T47D (cell line): ENCODE measurements at places on chromosomes 3 and 15.

DNA sequence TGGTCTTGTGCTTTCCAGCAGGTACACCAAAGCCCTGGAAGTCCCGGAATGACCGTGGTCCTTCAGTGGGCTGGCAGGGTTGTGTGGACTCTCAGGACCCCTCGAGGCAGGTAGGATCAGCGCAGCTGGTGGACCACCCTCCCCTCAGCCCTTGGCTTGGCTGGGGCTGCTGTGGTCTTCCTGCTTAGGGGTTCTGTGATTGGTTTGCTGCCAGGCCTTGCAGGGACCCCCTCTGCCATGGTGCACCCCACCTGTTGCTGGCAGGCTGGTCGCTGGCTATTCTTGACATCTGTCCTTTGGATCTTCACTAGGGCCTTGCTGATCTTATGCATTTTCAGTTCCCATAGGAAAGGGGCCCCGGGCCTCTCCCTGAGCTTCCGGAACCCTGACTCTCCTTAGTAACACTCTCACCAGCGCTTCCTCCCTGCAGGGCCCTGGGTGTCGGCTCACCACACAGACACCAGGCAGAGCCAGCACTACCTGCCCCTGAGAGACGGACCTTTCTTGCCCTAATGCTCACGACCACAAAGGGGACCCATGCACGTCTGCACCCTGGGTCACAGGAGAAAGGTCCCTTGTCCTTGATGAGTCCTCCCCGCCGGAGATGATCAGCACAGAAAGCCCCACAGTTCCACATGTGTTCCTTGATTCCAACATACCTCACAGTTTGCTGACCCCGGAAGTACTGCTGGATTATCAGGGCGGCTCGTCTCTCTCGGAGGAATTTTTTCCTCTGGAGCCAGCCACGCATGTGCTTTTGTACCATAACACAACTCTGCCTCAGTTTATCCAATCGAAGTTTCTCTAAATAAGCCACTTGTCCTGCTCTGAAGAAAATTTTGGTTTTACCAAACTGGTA is 51.7 kb downstream of the MYO5C start:
- no peak for DNase-seq

- no peak for DNase-seq
These were observed 409.9 kb downstream of the FHIT start for GRCh38 chr3:60841355-60841754.

DNA sequence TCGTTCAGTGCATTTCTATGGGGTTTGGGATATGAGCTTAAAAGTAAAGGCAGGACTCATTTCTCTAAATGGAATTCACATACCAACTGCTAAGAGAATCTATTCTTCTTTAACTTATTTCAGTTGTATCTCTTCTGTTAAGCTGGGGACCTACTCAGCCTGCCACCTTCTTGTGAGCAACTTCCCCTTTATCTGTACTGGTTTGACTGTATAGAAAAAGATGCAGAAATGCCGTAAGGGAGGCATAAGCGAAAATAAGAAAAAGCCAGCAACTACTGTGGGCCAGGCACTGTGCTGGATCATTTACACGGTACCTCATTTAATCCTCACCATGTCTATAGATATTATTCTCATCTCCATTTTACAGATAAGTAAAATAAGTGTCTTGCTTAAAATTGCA is 38.4 kb downstream of the RBMS3 start:
- no peak for DNase-seq

DNA sequence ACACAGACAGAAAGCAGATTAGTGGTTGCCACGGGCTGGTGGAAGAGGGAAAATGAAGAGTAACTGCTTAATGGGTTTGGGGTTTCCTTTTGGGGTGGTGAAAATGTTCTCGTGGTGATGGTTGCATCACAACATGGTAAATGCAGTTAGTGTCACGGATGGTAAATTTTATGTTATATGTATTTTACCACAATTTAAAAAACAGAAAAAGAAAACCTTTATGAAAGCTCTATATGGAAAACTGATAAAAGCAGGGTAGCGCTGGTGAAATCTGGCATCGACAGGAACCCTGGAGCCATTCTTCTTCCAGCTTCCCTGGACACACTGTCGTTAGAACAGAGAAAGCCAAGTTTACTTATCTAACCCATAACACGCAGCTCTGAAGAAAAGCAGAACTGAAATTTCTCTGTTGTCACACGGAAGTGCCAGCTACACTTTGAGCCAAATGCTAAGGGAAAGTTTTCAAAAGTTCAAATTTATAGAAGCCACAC is 287.7 kb upstream of the NR2F2 start:
- no peak for DNase-seq

GRCh38 chr3:98099848-98100247 is 12.9 kb downstream of the OR5AC2 start:
- no peak for DNase-seq

DNA sequence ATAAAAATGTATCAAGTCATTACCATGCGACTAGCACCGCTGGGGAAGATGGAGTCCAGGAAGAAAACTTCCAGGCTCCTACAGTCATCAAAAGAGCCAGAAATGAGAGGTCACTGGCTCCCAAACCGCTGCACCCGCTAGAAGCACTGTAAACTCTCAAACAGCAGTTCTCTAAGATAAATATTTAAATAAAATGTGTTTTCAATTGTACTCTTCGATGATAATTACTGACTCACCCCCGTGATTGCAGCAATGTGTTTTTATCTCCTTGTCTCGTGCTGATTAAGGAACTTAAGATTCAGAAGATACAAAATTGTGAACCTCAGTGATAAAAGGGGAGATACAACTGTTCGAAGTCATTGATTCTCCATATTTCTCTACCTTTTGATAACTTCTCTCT is 45.8 kb upstream of the FOXP1 start:
- DNase-seq: no peak

DNA sequence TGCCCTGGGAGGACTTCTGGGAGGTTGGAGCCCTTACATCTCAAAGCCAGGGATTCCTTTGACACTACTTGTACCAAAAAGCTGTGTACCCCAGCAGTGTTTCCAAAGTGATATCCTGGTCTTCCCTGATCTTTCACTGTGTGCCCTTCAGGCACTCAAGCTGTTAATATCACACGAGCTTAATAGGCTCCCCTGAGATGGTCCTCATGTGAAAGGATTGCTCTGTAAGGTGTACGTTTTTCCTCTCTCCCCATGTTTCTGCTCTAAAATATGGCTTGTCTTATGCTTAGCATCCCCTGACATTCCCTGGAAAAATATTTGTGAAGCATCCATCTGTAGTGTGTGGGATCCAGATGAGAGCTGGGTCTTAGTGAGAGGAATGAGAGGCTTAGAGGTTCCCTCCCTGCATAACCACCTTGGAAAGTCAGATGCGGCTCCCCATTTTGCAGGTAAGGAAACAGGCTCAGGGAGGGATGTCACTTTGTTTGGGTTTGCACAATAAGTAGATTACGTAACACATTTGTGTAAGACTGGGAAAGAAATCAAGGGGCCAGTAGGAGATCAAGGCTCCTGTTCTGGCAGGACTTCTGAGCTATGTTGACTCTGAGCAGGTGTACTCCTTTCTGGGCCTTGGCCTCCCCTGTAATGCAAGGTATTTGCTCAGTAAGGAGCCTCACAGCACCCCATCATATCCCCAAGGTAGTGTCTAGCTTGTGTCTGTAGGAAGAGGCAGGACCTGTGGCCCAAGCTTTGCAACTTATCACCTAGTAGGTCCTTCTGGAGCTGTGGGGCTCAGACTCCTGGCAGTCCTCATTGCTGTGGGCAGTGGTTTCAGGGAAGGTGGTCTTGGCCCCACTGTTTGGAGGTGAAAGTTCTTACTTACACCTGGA is 667 bp upstream of the ACOX2 start:
- peak; percentile 40 for DNase-seq

- no peak for DNase-seq
These were observed 59.8 kb downstream of the TMED3 start for GRCh38 chr15:79370716-79371115.

GRCh38 chr3:30810625-30811024 is 83.8 kb downstream of the GADL1 start:
- DNase-seq: no peak

- DNase-seq: no peak
These were observed 86.2 kb downstream of the SEC22A start for GRCh38 chr3:123287962-123288302.

DNA sequence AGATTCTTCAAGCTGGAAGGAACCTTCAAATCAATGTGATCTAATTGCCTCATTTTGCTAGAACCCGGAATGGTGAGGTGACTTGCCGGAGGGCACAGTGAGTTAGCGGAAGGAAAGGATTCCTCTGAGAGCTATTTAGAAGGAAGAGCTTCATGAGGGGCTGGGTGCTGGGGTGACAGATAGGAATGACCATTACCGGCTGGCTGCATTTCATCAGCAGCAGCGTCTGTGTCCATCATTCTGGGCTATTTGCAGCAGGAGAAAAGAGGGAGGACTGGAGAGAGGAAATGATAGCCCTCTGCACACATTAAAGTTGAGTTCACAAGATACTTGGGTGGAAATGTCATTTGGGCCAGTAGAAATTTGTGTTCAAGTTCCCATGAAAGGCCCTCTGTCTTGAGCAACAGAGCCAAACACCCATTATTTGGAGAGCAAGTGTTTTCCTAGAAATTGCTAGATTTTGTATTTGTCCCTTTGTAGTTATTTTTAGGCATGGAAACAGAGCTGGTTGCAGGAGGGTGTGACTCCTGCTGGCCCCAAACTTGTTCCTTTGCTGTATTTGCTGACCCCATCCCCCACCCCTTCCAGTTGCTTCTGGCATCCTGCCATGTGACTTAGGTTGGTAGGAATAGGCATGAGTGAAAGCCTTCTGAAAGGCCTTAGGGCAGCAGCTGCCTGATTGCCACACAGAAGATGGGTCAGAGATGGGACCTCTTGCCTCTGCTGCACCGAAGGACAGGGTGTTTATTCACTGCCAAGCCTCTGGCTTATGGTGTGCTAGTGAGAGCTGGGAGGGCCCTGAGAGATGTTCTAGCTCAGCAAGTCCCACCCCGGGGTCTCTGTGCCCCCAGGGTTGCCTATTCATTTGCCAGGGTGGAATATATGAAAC is 87.5 kb upstream of the PLXNA1 start:
- peak; percentile 30 for DNase-seq

DNA sequence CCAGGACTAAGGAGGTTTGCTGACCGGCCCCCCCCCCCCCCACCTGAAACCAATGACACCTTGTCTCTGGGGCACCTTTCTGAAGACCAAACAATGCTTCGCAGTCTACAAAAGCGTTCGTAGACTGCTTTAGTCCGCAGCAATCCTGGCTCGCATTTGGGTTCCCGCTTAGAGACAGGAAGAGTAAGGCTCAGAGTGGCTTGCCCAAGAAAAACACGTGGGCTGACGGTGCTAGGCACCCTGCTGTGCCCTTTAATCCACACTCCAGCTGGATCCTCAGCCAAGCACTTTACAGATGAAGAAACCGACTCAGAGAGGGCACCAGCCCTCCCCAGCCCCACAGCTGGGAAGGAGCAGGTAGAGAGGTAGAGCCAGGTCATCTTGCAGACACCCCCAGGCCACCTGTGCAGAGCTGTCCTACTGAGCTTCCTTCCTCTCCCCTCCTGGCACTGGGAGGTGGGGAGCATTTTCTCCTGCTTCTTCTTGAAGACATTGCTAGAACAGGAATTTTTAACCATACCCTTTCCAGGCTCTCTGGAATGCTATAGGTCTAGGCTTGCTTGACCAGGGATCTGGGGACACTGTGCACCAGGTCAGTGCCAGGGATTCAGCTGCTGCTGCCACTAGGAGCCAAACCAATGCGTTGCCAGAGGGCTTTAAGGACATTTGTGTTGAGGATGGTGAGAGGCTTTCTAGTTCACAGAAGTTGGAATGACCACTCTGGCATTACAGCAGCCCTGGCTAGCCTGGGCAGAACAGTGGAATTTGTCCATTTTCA is 1.0 kb upstream of the KLF15 start:
- no peak for DNase-seq

- no peak for DNase-seq
These were observed 412 bp downstream of the CHDH start for GRCh38 chr3:53845881-53846133.

DNA sequence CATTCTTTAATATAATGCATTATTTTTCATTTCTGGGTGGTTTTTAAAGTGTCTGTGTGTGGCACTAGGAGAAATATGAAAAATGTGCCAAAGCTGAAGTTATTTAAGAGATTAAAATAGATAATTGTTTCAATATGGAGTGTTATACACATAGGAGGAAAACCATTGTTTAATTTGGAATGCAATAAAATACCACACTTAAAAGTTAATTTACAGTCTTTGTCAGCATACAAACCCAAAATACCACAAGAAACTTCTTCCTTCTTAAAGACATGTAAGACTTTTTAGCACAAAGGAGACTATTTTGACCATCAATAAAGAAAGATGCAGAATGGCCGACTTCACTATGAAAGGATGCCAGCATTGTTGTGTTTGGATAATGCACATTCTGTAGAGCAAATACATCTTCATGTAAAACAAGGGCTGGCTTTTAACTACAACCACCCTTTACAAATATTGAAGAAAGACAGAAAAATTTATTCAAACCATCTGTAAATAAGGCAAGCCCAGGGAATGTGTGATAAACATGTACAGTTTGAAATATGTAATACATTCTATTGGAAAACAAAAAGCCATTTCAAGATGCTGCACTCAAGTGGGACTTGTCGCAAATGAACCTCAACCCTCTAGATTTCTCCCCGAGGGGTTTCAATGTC is 1146.6 kb downstream of the ROBO1 start:
- DNase-seq: no peak

DNA sequence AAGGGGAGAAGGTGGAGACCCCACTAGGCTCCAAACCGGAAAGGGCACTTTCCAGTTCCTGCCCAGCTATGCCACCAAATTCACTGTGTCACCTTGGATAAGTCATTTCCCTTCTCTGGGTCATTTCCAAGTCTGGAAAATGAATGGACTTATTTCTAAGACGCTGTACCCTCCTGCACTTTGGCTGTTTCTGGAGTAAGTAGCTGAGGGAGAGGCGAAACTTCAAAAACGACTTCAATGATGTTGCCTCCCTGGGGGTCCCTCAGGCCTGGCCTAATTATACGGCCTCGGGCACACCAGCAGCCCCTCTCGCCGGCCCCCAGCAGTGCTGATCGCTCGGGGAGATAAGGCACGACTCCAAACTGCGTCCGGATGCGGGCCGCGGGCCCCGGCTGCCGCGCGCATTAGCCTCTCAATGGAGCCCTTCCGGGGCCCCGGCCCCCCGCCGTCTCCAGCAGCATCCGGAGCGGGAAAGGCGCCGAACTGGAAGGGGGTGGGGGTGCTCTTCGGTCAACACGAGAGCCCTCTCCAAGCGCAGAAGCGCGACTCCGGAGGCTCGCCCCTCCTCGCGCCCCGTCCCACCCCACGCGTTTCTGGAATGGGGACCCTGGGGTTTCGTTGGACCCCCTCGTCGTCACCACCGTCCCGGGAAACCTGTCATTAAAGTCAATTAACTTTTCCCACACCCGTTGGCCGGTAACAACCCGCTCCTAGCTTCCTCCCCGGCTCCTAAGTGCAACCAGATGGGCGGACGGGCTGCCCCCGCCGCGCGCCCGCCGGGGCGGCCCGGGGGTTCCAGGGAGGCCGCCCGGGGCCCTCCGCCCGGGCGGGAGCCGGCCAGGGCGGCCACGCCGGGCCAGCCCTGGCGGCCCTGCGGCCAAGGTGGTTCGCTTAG is 4.8 kb downstream of the HES1 start:
- DNase-seq: peak; percentile 75

DNA sequence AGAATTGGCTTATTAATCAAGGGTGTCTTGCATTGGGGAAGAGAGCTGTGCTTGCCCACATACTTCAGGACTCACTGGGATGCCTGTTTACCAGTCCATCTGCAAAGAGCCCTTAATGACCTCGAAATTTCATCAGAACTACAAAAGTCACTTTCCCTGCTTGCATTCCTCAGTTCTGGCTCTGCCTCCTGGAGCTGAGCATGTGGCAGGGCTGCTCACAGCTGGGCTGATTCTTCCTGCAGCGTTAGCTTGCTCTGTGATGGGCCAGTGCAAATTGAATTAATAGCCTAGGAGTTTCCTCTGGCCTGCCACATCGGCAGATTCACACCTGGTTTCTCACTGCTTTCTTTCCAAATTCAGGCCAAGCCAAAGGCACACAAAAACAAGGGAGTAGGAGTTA is 108.9 kb downstream of the DUT start:
- DNase-seq: no peak
